ENCODE measurements at places on chromosomes 7 and 10. TPM values are rescaled to one million over a fixed set of nuclear protein-coding genes. Genes with fewer than 3 reads are reported as not detected.
A peak's percentile ranks its signal among the peaks of the same experiment; 100 is the strongest.

Gene WEE2
- not detected for total RNA-seq

DNA sequence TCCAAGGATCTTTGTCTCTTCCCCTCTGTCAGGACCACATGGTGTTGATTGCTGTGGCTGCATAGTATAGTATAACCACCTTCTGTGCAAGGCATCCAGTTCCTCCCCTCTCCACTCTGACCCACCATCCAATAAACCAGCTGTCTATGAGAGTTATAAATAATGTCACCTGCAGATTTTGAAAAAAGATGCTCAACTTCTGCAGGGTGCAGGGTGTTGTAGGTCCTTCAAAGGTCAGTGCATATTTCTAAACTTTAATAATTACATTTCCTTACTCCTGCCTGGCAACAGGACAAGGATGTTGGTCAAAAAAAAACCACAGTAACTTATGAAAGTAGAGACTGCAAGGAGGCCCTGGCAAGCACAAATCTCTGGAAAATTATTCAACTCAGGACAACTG lies 166.2 kb downstream of the PKD1L1 start:
- DNase-seq: peak; percentile 70

Gene LIPJ
- total RNA-seq: under 0.01 TPM

Gene ATOH7
- total RNA-seq: not detected

- DNase-seq: no peak
Measured at GRCh38 chr7:23912065-23912464, 202.0 kb downstream of the STK31 start.

DNA sequence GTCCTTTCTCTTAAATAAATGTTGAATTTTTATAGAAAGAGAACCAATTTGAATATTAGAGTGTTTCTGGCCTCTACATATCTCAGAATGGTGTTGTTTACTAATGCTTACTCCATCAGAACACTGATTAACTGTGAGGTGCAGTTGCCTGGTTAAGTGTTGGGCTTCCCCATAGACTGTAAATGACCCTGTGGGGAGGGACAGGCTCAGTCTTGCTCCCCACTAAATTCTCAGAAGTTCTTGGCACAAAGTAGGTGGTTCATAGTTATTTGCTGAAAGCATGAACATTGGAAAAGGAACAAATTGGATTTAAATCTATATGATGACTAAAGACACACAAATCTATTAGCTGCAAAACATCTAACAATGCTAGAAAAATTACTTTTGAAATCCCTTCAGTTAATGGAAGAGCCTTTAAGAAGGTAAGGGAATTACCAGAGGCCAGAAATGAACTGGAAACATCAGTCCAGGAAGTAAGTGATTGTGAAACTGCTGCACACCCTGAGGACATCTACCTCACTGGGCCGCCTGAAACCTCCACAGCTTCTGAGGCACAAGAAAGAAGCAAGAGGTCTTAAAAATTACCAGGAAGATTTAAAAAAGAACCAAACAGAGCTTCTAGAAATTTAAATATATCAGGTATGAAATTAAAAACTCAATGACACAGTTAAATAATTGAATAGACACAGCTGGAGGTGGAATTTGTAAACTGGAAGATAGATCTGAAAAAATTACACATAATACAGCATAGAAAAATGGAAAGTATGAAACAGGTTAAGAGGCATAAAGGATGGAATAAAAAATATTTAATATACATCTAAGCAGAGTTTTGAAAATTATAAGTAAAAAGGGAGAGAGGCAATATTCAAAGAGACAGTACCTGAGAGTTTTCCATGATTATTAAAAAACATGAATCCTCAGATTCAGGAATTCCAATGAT lies 17.8 kb upstream of the COMTD1 start:
- no peak for DNase-seq

DNA sequence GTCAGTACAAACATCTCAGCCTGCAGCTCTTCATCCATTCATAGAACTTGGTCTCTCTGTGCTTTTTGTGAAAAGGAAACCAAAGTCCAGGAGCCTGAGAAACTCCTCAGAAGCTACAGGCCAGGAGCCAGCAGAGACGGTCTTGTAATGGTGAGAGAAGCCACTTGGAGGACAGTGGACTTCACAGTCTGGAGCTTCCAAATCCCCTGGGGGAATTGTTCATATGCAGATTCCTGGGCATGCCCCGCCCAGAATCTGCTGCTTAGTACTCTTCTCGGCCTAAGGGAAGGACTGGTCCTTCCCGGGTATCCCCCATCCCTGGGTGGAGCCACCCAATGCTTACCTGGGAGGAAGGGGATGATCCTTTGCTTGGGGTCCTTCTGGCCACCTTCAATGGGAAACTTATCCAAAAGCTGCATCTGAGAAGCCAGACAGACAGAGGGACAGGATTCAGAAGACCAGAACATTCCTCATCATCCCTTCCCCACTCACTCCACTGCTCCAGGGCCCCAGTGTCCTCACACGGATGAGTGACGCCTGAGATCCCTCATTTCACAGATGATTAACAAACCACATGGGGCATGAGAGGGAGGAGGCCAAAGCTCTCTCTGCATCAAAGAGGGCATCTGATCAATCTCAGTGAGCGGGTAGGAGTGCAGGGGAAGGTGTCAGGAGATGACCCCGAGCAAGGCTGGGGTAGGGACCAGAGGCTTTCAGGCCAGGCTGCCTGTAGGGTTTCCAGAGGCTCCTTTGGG lies 88.4 kb downstream of the SH3PXD2A start:
- peak; percentile 83 for DNase-seq

Gene ADGRA1
- total RNA-seq: not detected

All from RPMI7951 (cell line).